ENCODE measurements at places on chromosomes 12 and 14.

DNA sequence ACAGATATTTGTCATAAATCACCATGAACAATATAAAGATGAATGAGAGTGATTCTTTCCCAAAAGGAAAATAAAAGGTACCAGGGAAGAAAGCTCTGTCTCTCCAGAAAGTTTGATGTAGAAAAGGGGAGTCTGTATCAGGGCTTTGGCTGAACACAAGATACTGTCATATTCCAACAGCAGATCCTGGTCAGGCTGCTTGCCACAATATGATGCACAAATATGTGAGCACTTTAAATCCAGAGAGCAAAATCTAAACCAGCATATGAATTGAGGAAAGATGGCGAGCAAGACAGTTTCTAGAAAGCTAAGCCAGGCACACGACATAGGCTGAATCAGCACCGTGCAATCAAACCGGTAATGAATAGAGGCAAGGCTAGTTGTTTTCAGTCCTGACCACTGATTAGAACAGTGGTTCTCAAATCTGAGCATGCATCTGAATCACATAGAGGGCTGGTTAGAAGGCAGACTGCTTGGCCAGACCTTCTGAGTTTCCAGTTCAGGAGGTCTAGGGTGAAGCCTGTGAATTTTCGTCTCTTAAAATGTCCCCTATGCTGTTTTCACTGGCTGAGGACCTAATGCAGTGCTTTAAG, 60.7 kb downstream of the PLCZ1 start:
- DNase-seq = no peak

GRCh38 chr12:21301-22189, 45.0 kb upstream of the IQSEC3 start:
- DNase-seq = peak; percentile 11

GRCh38 chr12:109695961-109696461, 17.6 kb upstream of the FAM222A start:
- DNase-seq = no peak

DNA sequence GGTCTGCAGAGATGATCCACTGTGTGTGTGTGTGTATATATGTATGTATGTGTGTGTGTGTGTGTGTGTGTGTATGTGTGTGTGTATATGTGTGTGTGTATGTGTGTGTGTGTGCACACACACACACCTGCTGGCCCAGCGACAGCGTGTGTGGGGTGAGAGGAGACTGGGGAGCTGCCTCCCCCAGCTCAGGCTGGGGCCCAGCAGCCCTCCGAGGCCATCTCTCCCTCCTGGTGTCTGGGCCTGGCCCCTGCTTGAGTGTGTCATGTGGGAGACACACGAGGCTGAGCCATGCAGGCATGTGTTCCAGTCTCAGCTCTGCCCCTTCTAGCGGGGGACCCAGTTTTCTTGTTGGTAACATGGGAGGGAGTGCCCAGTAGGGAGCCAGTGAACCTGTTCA, 10.0 kb upstream of the TNFAIP2 start:
- DNase-seq = no peak

DNA sequence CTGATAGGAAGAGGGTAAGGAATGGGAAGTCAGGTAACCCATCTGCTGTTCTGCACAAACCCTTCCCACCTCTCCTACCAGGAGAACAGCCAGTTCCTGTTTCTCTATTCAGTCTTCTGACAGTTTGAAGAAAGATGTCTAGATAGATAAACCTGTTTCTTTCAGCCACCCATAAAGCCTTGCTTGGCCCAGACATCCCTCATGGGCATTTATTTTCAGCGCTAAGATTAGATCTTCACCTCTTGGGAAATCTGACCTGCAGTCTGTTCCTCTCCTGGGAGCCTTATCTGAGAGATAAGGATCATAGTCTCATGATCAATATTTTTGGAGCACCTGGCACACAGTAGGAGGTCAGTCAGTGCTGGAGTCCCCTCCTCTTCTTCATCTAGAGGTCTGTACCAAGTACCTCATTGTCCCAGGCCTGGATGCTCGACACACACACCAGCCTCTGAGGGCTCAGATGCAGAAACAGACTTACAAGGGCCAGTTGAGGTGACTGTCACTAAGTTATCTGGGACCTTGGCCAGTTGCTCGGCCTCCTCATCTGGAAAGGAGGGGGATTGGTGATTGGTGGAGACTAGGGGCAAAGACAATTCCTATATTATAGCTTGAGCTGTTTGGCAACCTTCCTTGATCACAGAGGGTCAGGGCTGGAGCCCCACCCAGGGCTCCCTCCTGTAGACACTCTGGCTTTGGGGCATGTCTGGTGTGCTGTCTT, 18.2 kb downstream of the ACVRL1 start:
- DNase-seq = no peak

DNA sequence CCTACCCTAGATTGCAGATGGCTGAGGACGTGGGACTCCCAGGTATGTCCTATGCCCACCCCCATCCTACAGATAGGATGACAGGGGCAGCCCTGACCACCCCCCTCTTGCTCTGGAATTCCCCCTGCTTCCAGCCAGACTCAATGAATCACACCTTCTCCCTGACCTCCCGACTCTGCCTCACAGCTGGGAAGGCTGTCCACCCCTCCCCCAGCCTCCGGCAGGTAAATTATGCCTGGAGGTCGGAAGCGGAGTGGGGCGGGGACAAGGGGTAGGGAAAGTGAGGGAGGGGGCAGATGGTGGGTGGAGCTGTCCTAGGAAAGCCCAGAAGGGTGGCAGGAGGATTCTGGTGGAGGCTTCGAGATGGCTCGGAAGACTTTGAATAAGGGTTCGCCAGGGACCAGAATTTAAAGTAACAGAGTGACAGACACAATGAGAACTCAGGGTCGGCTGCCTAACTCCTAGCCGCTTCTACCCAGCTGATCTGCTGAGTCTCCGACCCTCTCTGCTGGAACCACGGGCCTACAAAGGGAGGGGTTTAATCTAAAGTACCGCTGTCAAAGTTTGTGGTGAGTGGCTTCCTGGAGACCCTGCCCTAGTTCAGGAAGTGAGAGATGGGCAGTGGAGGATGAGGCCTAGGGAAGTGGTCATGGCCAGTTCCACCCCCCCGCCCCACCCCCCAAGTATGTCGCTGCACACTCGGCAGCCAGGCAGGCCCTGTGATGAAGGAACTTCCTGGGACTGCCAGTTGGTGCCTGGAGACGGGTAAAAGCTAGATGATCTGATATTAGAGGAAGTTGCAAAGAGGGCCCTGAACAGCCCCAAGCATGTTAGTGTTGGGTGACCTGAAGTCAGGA, 4.2 kb downstream of the PLEKHG3 start:
- no peak for DNase-seq

DNA sequence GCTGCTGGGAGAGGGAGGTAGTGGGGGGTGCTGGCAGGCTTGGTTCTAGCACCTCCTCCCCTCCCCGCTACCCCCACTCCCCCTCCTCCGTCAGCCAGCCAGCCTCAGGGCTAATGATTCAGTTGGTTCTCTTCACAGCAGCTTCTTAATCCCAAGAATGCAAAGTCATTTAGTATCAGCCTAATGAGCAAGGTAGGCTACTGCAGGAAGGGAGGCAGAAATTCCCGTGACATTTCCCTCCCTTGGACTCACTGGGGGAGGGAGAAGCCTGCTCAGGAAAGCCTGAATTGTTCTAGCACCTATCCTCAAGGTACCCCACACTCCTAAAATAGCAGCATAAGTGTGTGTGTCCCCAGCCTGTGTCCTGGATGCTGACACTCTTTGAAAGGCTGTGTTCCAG, 29.8 kb downstream of the ITPK1 start:
- DNase-seq = no peak

GRCh38 chr12:68497702-68498101, 113.0 kb upstream of the RAP1B start:
- DNase-seq = peak; percentile 50

- DNase-seq = no peak
Observed at GRCh38 chr12:27012239-27012981, 1.8 kb downstream of the TM7SF3 start.

GRCh38 chr12:50302686-50303085, 19.4 kb upstream of the LIMA1 start:
- DNase-seq = no peak

GRCh38 chr12:6647083-6647604, at the start of gene ACRBP:
TSS of gene ACRBP (minus strand) at chr12:6647432. CDS start at chr12:6647366, 66 bp downstream.
- DNase-seq = no peak

DNA sequence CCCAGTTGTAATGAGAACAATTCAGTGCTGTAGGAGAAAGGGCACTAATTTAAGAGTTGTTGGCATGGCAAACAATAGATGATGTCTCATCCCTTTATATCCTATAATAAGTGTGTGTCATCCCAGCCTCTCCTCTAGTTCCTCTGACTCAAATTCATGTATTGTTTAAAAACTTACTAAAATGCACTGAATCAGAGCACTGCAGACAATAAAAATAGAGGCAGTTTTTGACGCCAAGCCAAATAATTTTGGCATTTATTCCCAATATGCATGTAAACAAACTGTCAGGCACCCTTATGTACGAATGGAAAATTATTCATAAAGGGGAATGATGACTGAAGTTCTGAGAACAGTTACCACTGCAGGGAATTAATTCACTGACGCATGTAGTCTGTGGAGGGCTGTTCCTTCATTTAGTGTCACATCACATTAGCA, 57.9 kb upstream of the TMX1 start:
- no peak for DNase-seq

- no peak for DNase-seq
Observed at GRCh38 chr14:91397965-91398591, 19.5 kb downstream of the CCDC88C start.

- DNase-seq = no peak
Observed at GRCh38 chr12:62722971-62723680, 211.8 kb downstream of the PPM1H start.

GRCh38 chr12:53267999-53268629, at the start of gene ESPL1:
TSS of gene ESPL1 (plus strand) at chr12:53268299. CDS start at chr12:53268767, 468 bp downstream.
- DNase-seq = peak; percentile 58

GRCh38 chr12:14393751-14394150, 28.3 kb downstream of the ATF7IP start:
- no peak for DNase-seq

DNA sequence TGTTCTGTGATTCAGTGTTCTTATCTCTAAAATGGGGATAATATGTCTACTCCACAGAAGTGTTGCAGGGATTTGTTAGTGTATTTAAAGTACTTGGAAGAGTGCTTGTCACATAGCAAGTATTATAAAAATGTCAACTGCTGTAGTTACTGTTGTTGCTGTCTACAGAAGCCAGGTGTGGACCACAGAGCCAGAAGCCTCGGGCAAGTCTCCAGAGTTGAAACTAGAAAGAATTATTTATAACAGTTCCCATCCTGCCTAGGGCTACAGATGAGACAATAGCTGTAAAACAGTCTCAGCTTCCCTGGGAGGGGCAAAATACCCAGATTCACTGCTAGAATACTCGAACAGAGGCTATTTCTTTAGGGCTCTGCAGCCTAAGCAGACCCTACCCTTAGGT, 55.4 kb upstream of the FUT8 start:
- DNase-seq = no peak

GRCh38 chr12:76702946-76703345, 61.0 kb upstream of the ZDHHC17 start:
- no peak for DNase-seq

- DNase-seq = no peak
Observed at GRCh38 chr12:121970581-121971300, 50.9 kb upstream of the BCL7A start.

DNA sequence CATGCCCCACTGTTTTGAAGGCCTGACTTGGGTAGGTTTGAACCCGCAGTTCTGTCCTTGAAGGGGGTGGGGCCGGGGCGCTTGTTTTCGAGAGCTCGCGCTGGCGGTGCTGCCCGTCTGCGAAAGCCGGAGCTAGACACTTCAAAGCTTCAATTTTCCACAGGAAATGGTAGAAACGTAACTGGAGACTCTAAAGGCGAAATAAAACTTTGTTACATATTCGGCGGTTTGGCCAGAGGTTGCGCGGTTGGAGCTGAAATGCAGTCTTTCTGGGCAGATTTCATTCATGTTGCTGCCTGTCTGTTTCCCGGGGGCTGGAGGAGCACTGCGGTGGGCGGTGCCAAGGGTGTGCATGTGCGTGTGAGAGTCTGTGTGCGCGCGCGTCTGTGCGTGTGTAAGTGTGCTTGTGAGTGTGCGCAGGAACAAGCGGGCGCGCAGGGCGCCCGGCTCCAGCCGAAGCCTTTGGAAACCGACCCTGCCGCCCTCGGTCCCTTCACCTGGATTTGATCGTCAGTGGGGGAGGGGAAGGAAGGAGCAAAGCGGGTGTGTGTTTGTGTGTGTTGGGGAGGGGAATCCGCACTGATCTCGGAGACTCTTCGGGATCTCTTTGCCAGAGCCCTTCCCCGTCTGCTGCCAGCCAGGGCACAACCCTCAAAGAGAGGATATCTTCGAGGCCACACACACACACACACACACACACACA, 227.7 kb upstream of the CRY1 start:
- DNase-seq = no peak

DNA sequence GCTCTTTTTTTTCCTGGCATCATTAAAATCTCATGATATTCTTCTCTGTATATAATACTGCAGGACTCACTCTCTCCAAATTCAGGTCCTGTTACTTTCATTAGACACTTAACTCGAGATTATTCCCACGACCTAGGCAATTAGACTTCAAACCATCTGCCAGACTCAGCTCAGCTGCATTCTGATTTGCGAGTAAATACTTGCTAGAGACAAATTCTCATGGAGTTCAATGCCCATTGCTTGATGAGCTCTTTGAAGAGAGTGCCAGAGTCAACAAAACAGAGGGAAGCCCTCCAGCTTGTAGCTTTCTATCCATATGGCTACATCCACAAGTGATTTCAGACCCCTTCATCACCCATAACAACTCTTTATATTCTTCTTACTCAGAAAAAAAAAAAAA, 88.3 kb downstream of the GTF2A1 start:
- no peak for DNase-seq

DNA sequence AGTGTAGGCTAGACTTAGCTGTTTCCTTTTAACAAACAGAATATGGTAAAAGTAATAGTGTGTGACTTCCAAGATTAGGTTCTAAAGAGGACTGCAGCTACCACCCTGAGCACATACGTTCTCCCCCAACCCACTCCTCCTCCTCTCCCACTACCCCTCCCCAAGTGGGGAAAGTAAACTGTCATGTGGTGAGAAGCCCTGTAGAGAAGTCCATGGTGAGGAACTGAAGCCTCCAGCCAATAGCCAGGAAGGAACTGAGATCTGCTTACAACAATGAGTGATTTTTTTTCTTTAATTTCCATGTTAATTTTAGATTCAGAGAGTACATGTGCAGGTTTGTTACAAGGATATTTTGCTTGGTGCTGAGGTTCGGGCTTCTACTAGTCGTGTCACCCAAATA, 57.0 kb upstream of the EGLN3 start:
- DNase-seq = no peak

- DNase-seq = no peak
Observed at GRCh38 chr12:119685375-119685774, 17.4 kb downstream of the PRKAB1 start.

DNA sequence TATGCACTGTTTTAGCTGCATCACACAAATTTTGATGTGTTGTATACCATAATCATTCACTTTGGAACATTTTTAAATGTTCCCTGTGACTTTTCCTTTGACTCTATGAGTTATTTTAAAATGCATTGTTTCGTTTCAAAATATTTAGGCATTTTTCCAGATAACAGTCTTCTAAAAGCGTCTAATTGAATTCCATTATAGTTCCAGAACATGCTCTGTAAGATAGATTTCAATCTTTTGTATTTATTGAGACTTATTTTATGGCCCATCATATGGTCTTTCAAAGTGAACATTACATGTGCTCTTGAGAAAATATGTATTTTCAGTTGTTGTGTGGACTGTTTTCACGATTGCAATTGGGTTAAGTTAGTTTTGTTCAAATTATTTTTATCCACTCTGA, 98.7 kb upstream of the ARHGAP5 start:
- no peak for DNase-seq
